ENCODE measurements at places on chromosomes 16 and 17. TPM values are rescaled to one million over a fixed set of nuclear protein-coding genes. Genes with fewer than 3 reads are reported as not detected.

The TP53TG3 gene
- not detected for total RNA-seq

The TPSAB1 gene
- total RNA-seq, result not detected

The PRR14 gene
- 58.5 TPM for total RNA-seq

The PIPOX gene
- 1.7 TPM for total RNA-seq

The CES5A gene
- not detected for total RNA-seq

The PABPN1L gene
- total RNA-seq, result not detected

The MT4 gene
- not detected for total RNA-seq

The HOXB1 gene
- not detected for total RNA-seq

The GINS2 gene
- total RNA-seq, result 61.2 TPM

The OR3A3 gene
- total RNA-seq, result not detected

The G6PC1 gene
- not detected for total RNA-seq

The KRTAP29-1 gene
- total RNA-seq, result not detected

DNA sequence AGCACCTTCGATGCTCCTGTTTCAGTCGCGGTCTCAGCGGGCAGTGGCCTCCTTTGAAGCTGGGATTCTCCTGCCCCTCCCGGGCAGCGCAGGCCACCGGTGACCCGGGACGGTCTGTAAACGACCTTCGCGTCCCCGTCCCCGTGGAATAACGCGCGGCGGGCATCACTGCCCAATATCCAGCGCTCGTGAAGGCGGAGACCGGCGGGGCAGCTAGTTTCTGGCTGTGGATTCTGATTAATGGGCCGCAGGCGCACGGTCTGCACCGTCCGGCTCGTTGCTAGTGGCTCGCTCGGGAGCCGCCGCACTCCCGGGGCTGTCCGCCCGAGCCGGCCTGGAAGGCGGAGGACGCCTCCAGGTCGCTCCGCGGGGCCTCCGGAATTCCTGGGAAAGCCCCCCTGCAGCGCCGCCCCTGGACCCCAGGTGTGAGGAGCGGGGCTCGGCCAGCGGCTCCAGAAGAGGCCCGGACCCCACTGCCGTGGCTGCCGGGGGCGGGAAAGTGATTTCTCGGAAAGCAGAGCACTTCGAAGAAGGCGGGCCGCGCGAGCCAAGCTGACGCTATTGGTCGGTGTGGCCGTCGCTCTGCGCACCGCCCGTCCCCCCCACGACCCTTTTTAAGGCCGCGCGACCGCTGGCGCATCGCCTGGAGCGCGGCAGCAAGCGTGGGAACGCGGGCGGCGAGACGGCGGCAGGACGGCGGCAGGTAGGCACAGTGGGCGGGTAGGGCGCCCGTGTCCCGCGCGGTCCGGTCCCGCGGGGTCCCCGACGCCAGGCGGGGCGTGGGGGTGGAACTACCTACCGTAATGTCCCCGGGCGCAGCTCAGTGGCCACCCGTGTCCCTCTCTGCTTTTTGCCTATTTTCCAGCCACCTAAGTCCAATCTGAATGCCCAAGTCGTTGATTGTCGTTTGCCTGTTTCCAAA, at the start of gene IRF8:
Gene IRF8 (plus strand): TSS at position 642 of the 922 bp plus-strand sequence. CDS start 3,854 bp downstream, outside the sequence.
- DNase-seq, result peak; percentile 59

DNA sequence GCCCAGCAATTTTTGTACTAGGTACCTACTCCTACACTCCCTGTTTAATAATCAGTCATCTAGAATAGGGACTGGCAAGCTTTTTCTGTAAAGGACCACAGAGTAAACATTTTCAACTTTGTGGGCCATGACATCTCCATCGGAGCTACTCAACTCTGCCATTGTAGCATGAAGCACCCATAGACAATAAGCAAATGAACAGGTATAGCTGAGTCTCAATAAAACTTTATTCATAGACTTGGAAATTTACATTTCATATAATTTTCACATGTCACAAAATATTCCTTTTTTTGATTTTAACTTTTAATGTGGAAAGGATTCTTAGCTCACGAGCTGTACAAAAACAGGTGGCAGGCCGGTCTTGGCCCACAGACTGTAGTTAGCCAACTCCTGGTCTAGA, 345.8 kb downstream of the SOX9 start:
- no peak for DNase-seq

DNA sequence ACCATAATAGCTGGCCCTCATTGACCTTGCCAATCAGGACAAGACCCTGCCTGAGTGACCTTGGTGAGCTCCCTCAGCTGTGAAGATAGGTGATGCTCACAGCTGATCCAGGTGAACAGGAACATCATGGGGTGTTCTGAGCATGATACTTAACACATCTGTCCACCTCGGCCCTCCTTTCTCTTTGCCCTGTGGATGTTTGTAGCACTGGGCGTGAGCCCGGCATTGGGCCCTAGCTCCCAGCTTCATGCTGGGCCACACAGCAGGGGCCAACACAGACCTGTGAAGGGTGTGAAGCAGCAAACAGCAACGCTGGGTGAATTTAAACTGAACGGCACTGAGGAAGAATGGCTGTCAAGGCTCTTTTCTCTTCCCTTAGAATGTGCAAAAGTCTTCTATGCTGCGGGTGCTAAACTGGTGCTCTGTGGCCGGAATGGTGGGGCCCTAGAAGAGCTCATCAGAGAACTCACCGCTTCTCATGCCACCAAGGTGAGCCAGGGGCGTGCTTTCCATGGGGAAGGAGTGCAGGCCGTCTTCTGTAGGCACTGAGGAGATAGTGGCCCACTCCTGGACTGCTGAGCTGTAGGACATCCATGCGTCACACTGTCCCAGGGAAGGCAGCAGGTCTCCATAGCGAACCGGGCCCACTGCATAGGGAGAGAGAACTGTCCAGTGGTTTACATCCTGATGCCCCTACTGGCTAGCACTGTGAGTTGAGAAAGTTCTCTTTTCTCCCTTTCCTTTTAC, 35.9 kb downstream of the TMEM11 start:
- DNase-seq, result no peak

- DNase-seq, result no peak
Observed at GRCh38 chr16:4316864-4317531, 1.1 kb downstream of the GLIS2 start.

GRCh38 chr17:81069135-81069645, 34.2 kb downstream of the BAIAP2 start:
- DNase-seq, result no peak

- no peak for DNase-seq
Observed at GRCh38 chr17:57502022-57502421, 243.1 kb downstream of the CCDC182 start.

GRCh38 chr17:57986841-57987580, 1.0 kb downstream of the VEZF1 start:
- DNase-seq, result no peak

GRCh38 chr16:5309946-5310611, 212.5 kb upstream of the EEF2KMT start:
- no peak for DNase-seq

GRCh38 chr17:71828182-71828596, 292.6 kb upstream of the SOX9 start:
- no peak for DNase-seq

DNA sequence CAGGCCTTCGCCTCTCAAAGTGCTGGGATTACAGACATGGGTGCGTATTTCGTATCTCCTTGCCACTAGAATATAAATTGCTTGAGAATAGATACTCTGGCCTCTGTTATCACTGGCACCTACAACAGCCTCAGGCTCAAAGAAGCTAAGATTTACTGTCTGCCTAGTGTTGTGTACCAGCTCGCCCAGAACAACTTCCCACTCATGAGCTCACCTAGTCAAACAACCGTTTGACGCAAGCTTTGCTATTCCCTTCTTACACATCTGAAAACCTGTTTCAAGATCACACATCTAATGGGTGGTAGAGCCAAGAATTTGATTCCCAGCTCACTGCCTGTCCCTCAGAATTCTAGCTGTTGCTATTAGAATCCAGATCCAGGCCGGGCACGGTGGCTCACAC, 24.4 kb downstream of the MIS12 start:
- no peak for DNase-seq

- DNase-seq, result no peak
Observed at GRCh38 chr16:60686824-60687223, 1349.4 kb downstream of the CDH8 start.

- DNase-seq, result no peak
Observed at GRCh38 chr16:75477680-75478473, 13.4 kb upstream of the TMEM170A start.

- no peak for DNase-seq
Observed at GRCh38 chr17:1461198-1461944, 5.3 kb upstream of the CRK start.

- DNase-seq, result no peak
Observed at GRCh38 chr17:37180376-37180775, 195.4 kb upstream of the C17orf78 start.

DNA sequence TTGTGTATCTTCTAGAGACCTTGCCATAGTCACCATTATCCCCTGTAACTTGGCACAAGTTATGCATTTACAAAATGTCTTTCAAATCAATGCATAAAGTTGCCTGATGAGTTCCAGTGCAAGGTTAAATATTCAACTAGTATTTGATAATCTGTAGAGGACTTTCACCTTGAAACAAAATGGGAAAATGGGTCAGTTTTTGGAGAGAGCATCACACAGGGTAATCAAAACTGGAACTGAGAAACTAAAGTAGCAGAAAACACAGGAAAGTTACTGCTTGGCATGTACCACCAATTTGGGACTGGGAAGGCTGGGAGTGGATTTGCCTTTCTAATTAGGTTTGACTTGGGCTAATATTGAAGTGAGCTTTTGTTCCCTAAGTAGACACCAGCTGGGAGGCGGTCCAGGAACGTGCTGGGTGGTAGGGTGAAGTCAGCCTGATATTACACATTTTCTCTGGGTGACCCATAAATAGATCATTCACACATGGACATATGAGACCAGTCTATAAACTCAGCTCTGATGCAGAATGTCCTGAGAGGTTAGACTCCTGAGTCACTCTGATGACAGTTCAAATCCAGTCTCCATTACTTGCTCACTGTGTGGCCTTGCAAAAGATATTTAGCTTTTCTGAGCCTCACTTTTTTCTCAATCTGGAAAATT, 152.3 kb downstream of the PCTP start:
- no peak for DNase-seq

GRCh38 chr16:74720579-74720978, 19.9 kb upstream of the MLKL start:
- DNase-seq, result no peak

DNA sequence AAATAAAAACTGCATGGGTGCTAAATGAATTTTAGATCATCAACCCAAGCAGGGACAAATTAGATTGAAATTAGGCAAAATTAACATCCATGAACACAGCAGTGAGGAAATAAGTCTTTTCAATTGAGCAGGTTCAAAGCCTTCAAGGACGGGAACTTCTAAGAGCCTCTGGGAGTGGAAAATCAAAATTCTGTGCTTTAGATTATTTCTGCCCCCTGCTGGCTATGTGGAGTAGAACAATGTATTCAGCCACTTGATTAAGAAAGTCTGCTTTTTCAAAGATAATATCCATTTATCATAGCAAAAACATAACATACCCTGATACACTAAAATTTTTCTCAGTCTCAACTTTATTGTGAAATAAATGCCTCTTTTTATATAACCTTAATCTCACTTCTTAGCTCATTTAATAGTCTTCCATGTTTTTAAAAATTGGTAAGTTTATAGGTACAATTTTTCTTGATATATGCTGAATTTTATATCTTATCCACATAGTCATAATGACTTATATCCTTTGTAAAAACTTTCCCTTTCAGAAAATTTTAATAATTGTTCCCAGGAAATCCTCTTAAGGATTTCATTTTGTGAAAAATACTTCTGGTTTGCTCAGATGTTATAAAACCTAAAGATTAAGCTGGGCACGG, 28.1 kb upstream of the NOL11 start:
- peak; percentile 37 for DNase-seq

DNA sequence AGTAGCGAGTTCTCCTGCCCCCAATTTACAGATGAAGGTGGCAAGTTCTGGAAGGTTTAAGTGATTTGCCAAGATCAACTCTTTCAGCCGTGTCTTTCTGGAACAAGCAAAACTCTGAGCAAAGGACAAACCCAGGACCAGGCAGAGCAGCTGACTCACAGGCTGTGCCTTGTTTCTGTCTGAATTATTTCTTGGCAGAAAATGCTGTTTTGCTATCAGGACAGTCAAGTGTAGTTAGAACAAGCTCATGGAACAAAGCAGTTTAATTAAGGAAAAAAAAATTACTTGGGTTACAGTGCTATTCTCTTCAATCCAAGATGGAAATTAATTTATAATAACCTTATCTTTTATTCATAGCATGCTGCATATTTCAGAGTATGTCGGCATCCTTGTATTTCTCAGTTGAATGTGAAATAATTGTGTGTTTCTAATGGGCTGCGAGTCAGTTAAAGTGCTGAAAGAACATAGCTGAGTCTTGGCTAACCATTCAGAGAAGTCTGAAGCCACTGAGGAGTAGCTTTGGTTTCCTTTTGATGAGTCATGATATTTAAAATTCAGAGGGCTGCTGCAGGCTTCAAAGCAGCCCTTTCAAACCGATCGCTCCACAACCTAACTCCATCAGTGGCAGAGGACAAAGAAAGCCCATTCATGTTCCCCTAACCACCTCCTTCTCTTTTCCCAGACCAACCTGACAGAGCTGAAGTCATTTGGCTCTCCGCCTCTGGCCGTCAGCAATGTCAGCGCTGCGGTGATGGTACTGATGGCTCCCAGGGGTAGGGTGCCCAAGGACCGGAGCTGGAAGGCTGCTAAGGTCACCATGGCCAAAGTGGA, 143.7 kb downstream of the ZNF18 start:
- no peak for DNase-seq

GRCh38 chr16:12573730-12574383, 229.8 kb downstream of the CPPED1 start:
- DNase-seq, result no peak

DNA sequence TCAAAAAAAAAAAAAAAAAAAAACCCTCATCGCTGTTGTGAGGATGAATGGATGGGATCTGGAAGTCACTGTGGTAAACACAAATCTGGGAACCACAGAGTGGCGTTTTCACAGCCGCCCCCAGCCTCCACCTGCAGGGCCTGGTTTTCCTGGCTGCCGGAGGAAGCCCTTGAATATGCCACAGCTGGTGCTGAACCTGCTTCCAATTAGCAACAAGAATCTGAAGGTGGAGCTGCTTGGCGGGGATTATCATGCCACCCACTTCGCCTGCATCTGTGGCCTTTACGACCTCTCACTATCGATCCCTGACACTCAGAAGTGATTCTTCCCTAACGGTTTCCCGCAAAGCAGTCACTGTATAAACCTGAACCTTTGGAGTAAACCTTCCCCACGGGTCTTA, 16.1 kb downstream of the MRM3 start:
- DNase-seq, result no peak

DNA sequence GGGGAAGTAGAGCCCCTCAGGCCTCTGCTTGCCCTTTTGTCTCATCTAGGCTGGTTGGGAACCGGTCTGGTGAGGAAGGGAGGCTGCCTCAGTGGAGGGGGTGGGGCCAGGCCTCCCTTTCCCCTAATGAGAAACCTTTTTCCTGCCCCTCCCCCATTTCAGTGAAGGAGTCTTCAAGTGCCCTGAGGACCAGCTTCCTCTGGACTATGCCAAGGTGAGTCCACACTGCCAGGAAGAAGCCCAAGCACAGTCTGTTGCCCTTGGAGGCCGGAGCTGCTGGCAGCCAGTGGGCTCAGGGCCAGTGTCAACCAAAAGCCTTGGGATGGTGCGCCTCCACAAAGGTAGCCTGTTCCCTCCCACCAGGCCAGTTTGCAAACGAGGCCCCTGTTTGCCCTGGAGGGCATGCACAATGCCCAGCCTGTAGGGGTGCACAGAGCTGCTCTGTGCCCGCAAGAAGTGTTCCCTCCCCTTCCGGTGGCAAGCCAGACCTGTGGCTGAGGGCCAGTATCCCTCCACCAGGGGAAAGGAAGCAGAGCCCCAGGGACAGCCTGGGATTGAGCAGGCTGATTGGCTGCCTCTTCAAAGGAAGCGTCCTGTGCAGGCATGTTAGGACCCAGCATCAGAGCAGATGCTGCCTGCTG, 3.4 kb downstream of the TRAF4 start:
- DNase-seq, result no peak

Data from GM12878 (cell line).